ENCODE measurements at places on chromosomes 3 and 15.

- DNase-seq = no peak
These were observed 246.7 kb upstream of the CBLB start for GRCh38 chr3:106115557-106115956.

- no peak for DNase-seq
These were observed 284.1 kb downstream of the ZBBX start for GRCh38 chr3:167095976-167096375.

DNA sequence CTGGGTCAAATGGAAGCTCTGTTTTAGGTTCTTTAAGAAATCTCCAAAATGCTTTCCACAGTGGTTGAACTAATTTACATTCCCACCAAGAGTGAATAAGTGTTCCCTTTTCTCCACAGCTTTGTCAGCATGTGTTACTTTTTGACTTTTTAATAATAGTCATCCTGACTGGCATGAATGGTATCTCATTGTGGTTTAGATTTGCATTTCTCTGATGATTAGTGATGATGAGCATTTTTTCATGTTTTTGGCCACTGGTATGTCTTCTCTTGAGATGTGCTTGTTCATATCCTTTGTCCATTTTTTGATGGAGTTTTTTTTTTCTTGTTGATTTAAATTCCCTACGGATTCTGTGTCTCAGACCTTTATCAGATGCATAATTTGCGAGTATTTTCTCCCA is 745.0 kb upstream of the BCHE start:
- no peak for DNase-seq

GRCh38 chr15:47796830-47797229 is 79.5 kb downstream of the SEMA6D start:
- no peak for DNase-seq

DNA sequence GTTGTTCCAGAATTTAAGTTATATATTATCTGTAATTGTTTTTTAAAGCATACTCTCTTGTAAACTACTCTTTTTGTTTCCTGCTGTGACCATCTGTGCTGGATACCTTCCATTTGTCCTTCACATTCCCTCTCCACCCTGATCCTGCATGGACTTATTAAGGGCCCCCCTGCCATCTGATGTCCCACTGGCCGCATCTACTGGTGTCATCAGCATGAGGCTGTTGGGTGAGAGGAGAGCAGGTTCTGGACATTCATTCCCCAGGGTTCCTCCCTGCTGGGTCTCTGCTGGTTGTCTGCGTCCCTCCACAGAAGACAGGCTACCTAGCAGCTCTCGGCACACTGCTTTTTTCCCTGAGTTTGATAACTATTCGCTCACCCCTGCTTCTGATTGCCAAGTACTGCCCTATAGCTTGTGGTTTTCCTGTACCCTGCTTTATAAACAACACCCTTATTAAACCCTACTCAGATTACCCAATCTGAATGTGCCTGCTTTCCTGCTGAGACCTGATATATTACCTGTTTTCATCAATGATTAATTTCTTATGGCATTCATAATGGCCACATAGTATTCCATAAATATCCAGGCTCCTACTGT is 7.7 kb downstream of the CMTM8 start:
- no peak for DNase-seq

- no peak for DNase-seq
These were observed 10.8 kb downstream of the PLD1 start for GRCh38 chr3:171799501-171799900.

- no peak for DNase-seq
These were observed 740.9 kb upstream of the LMCD1 start for GRCh38 chr3:7760718-7761117.

DNA sequence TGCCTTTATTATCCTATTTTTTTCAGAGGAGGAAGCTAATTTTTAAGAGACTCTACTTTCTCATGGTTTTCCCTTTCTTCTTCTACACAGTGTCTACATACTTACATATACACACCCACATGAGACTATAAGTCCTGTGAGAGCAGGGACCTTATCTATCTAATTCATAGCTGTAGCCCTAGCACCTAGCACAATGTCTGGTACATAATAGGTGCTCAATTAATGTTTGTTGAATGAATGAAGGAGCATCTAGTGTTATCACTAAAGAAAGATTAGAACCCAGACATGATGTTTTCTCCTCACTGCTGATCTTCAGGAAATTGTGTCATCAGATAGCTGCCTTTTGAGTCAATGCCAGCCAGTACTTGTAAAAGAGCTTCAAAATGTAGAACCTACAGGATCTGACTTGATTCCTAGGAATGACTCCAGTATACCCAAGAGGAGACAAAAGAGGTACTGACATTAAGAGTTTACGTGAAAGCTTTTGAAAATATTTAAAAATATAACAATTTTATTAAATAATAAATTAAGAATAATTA is 2.5 kb downstream of the SCG5 start:
- no peak for DNase-seq

GRCh38 chr3:29513236-29513635 is 232.4 kb downstream of the RBMS3 start:
- DNase-seq = no peak

DNA sequence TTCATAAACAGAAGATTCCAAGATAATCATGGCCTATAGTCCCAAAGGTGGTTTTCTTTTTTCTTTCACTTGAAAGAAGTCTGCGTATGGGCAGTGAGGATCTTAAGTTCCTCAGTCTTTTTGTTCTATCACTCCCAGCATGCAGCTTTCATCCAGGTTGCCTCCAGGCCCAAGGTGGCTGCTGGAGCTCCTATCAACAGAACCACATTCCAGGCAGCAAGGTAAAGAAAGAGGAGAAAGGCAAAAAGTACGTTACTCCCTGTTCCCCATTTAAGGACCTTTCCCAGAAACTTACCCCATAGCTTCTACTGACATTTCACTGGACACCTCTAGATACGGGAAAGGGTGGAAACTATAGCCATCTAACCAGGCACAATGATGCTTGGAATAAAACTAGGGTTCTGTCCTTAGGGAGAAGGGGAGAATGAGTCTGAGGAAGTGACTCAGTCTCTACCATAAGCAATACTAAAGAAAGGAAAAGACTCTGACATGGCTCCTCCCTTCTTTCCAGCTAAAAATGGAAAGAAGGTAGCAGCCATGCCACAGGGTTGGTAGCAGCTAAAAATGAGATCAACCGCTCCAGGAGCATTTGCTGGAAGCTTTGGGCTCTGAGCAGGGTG is 313.9 kb upstream of the NR2E3 start:
- DNase-seq = no peak

- no peak for DNase-seq
These were observed 8.3 kb upstream of the LIPH start for GRCh38 chr3:185560676-185561075.

DNA sequence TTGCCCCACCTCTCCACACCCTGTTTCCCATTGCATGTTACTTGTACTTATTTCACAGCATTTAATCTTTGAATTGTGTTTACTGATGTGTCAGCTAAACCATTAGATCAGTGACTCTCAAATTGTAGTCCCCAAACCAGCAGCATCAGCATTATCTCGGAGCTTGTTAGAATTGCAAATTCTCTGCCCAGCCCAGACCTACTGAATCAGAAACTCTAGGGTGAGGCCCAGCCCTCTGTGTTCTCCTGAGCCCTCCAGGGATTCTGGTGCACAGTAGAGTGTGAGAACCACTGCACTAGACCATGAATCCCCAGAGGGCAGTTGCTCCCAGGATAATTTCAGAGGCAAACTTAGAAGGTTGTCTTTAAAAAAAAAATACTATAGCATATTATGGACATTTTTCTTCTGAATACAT is 13.0 kb downstream of the PLD1 start:
- DNase-seq = no peak

DNA sequence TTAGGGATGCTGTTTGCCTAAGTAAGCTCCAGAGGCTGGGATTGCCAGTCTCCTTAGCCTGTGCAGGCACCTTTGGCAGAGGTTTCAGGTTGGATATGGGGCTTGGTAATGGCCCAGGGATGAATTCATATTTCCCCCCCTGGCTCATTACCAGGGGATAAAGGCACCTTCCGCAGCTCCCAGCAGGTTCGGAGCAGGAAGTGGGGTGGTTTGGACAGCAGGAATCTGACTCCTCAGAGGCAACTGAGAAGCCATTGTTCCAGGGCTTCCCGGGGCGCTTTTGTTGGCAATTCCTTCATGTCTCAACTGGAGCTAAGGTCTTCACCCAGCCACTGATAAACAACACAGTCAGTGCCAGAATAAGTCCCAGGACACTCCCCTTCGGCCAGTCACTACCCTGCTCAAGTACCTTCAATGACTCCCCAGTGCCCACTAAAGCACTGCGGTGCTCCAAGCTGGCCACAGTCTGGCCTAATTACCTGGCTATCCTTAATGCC is 85.3 kb upstream of the SLC6A6 start:
- no peak for DNase-seq

- no peak for DNase-seq
These were observed 57.8 kb downstream of the PCSK6 start for GRCh38 chr15:101431748-101432147.

DNA sequence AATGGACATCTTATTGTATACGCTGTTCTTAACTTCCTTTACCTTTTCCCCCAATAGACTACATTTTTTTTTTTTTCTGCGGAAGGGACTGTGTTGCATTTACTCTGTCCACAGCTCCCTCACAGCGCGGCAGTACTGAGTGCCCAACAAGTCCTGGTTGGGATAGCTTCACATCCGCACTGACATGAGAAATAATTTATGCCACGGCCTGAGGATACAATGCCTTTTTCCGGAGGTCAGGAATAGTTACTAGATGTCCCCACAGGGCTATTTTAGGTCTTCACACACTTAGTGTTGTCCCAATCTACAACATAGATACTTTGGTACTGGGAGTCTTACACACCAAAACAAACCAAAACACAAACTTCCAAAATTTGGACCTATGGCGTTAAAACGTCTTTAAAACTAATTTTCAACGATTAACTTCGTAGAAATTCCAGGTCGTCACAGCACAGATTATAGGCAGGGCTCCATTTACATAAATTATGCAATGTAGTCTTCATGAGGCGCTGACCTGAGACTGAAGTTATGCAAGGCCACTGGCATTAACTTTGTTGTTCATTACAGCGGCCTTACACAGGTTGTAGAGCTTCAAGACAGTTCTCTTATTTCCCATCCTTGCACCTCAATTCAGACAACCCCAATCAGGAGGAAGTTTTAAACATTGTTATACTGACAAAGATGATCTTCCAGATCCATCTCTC is 989 bp upstream of the PPIB start:
- no peak for DNase-seq

GRCh38 chr3:159829539-159830227 is 159.0 kb upstream of the IL12A start:
- no peak for DNase-seq

- no peak for DNase-seq
These were observed 87.5 kb downstream of the LRRFIP2 start for GRCh38 chr3:37086918-37087317.

DNA sequence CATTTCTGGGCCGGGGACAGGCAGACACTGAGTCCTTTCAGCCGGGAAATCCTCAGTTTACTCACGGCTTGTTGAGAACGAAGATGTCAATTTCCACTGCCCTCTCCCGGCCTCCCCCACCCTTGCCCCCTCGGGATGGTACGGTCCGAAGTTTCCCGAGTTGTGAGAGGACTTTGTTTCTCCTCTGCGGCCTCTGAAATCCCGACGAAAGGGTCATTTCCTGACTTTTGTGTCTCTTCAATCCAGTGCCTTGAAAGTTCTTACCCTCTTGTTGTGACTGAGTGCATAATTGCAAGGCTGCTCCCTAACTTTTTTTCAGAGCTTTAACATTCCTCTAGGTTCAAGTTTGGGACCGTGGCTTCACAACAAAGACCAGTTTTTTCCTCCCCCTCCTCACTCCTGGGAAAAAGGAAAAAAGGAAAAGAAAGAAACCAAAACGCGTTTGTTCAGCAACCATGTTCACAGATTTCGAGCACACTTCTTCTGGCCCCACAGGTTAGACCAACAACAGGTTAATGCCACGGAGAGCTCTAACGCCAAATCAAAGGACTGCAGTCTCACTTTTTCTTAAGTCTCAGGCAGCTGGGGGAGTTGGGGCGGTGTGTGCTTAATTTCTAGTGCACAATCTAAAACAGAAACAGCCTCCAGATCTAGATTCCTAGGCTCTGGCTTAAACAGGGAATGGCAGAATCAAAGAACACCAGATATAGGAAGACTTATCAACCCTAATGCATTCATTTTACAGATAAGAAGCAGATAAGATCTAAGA is 138.9 kb downstream of the TMCO5A start:
- DNase-seq = peak; percentile 42

- no peak for DNase-seq
These were observed 36.0 kb downstream of the GRAMD2A start for GRCh38 chr15:72161361-72162132.

DNA sequence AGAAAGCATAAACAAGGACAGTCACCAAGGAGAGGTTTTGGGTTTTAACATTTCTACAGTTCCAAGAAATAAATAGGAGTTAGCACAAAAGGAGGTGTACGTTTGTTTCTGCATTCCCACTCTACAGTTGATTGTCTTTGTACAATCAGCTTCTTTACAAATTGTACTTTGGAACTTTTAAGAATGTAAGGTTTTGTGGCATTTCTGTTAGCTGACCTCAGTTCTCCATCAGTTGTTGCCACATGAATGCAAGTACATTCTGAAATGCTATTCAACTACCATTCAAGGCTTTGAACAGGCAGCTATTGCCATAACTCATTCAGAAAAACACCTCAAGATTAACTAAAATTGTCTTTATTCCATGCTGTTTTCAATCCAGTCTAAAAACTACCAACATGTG is 253.2 kb upstream of the UBE2E1 start:
- no peak for DNase-seq

- no peak for DNase-seq
These were observed 295.1 kb upstream of the PROK2 start for GRCh38 chr3:72080095-72080494.

DNA sequence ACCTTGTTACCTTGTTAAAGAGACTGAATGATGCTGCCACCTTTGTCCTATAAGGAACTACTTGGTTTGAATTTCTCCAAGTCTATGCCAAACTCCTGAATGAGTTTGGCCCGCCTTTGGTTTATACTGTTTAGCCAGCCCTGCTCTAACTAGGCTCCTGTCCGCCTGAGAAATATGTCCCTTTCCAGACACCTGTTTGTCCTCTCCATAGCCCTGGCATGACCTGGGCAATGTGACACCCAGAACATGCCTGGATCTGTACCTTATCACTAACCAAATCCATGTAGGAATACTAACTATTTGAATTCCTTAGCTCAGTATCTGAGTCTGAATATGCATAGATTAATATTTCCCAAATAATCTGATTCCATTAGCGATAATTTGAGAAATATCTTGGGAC is 24.4 kb upstream of the TMC3 start:
- no peak for DNase-seq

DNA sequence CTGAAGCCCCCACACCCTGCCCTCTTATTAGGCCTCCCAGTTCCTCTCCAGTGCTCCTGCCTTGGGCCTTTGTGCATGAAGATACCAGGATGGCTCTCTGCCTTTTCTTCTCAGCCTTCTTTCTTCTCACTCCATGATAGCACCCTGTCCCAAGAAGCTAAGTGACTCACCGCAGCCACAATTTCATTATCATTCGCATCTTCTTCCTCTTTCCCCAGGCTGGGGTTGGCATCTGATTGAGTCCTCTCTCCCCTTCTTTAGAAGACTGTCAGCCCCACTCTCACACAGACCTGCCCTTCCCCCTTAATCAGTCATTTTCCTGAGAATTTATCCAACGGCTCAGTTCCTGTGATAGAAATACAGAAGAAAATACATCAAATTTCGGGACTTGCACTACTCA is 102.0 kb downstream of the STAC start:
- DNase-seq = no peak

All from mesothelial cell of epicardium (in vitro differentiated cells).